T47D (cell line): ENCODE measurements at places on chromosomes 6 and 20.

- DNase-seq: no peak
Observed at GRCh38 chr6:7758456-7758855, 32.6 kb downstream of the BMP6 start.

DNA sequence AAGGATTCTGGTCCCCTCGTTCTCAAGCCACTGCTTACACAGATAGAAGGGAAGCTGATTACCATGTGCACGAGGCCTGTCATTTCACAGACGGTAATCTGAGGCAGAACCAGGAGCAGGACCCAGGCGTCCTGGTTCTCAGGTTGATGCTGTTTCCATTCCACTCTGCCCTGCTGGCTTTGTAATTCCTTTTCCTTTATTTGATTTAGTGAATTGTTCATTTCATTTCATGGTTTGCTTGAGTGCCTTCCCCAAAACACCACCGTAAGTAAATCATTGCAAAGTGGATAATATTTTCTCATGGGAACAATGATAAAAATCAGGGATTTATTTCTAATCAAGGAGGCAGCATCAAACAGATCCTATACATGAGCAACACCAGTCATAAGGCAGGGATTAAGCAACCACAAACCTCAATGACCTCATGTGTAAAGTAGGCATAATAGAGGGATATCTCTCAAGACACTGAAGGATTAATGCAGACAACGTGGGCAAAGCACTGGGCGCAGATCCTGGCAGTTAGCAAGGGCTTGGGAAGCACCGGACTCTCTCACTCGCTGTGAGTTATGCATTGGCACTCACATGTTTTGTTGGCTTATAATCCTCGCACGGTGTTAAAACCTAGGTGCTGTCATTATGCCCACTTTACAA is 229.5 kb upstream of the FOXQ1 start:
- DNase-seq: no peak

DNA sequence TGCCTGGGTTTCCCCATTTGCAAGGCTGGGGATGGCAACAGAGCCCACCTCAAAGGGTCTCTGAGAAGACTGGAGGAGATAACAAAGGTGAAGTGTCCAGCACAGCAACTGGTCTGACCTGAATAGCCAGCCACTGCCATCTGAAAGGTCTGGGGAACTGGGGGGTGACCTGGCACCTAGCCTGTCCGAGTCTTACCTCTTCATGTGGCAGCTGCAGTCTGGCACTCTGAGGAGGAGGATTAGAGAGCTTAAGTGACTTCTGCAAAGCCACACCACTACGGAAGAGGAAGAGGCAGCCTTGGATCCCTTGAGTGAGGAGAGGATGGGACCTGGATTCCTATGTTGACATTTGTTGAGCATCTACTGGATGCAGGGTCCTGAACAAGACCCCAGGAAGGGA is 22.2 kb downstream of the C20orf203 start:
- no peak for DNase-seq

DNA sequence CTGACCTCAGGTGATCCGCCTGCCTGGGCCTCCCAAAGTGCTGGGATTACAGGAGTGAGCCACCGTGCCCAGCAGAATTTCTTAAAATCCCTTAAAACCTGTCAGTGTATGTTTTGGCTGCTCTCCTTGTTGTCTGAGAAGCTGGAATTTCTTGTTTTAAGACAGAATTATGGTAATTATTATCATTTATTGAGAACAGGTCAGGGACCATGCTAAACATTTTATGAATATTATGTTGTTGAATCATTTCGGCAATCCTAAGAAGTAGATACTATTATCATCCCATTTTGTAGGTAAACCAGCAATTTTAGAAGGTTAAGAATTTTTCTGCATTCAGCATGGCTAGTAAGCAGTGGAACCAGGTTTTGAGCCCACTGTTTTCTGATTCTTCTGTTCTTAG is 86.1 kb upstream of the AKIRIN2 start:
- no peak for DNase-seq

DNA sequence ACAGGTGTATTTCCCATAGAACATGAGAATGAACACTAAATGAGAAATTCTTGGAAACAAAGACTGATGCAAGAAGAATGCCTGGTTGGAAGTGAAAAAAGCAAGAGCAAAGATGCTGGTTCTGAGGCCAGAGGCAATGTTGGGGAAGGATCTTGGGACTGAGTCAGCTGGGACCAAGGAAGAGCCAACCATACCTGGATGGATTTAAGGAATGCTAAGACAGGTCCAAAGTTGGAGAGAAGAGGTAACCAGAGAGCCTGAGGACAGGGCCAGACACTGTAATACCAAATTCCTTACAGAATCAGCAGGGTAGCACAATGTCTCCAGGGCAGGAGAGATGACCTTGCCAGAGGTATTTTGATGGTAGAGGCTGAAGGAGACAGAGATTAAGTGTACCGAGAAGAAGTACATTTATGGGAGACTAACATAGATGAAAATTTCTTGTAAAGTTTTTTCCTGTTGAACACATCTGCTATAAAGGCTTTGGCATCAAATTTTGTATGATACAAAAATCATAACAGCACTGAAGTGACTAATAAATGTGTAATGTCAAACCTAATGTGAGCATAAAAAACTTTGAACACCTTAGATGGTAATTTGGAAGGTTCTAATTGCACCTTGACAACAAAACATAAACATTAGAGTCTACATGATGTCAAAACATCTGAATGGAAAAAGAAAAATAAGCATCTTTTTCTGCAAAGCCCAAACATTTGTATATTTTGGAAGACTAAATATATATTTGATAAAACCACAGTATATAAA is 221.7 kb upstream of the MARCKS start:
- DNase-seq: no peak

GRCh38 chr20:23061734-23062561 is 12.5 kb upstream of the THBD start:
- DNase-seq: no peak

DNA sequence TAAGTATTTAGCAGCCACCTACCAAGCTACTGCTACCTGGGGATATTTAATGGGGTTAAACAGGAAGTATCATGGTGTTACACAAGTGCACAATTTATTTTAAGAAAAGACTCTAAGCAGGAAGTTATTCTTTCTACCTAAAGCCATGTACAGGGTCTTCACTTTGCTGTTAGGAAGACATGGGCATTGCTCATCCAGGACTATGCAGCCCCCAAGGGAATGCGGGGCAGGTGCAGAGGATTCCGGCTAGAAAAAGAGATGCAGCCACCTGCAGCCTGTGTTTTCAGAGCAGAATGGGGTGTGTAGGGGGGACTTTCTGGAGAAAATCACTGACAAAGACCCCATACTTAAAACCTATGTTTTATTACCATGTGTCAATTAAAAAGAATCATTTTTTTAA is 399.1 kb upstream of the NOX3 start:
- no peak for DNase-seq
